ENCODE measurements at places on chromosomes 11 and 22. TPM values are rescaled to one million over a fixed set of nuclear protein-coding genes. Genes with fewer than 3 reads are reported as not detected.

GRCh38 chr11:95254716-95255115 is 23.7 kb upstream of the SESN3 start:
- no peak for DNase-seq

GRCh38 chr11:127464325-127464724 is 463.8 kb upstream of the KIRREL3 start:
- DNase-seq = no peak

The GATD1 gene
- total RNA-seq = 31.5 TPM

DNA sequence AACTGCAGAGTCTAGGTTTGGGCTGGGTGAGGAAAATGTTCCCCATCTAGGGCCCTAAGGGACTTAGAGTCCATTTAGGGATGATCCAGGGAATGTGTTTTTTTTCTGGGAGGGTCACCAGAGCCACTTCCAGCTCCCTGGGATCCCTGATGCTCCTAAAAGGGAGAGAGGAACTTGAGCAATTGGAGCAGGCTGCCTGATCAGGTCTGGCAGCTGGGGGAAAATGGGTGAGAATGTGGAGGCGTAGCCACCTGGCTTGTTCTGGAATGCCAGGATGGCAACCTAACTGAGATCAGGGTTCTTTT is 1.2 kb downstream of the PGAP2 start:
- DNase-seq = no peak

The ZNF143 gene
- total RNA-seq = 23.3 TPM

GRCh38 chr11:116371146-116371545 is 401.6 kb downstream of the BUD13 start:
- no peak for DNase-seq

The FGF3 gene
- not detected for total RNA-seq

DNA sequence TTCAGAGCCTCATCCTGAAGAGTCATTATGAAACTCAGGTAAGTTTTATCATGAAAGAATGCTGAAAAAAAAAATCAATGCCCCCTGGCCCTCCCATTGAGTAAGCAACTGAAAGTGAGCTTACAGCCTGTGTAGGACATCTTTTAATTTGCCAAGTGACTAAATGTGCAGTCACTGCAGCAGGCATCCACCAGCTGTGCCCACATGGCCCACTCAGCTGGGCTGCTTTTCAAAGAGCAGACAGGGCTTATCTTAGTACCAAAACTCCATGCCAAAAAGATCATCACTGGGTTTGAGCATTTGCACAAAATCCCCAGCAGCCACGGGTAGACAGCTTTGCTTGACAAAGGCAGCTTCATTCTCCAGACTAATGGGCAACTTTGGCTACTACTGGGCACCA is 709.7 kb downstream of the NTM start:
- DNase-seq = no peak

The TRMU gene
- total RNA-seq = 18.9 TPM

The KRTAP5-9 gene
- not detected for total RNA-seq

GRCh38 chr11:123249354-123249753 is 54.3 kb upstream of the CLMP start:
- no peak for DNase-seq

- DNase-seq = peak; percentile 63
Observed at GRCh38 chr11:62673196-62673525, 1.1 kb upstream of the LBHD1 start.
